ENCODE measurements at places on chromosomes 13 and 19. TPM values are rescaled to one million over a fixed set of nuclear protein-coding genes. Genes with fewer than 3 reads are reported as not detected.

Gene OLFM4
- 1.3 TPM for polyA plus RNA-seq

Gene ANKRD24
- 0.59 TPM for polyA plus RNA-seq

Gene KATNAL1
- 1.3 TPM for polyA plus RNA-seq

Gene CEACAM4
- polyA plus RNA-seq, result 0.58 TPM

Gene CGB7
- polyA plus RNA-seq, result 1.4 TPM
